ENCODE measurements at places on chromosomes 1 and 21.

DNA sequence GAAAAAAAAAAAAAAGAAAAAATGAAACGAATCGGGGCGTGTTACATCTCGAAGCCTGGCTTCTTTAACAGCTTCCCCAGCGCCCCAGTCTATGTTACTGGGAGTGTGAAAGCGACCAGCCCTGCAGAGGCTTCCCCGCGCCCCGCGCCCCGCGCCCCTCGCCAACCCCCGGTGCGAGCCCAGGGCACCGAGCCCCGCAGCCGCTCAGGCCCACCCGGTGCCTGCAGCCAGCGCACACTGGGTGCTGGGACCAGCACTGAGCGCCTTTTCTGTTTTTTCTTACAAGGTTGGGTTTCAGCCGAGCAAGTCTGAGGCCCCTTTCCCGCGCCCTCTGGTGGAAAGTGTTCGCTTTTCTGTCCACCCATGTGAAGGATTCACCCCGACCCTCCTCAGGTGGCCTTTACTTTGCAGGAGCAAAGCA is 42.1 kb upstream of the ZNF496 start:
- no peak for DNase-seq

DNA sequence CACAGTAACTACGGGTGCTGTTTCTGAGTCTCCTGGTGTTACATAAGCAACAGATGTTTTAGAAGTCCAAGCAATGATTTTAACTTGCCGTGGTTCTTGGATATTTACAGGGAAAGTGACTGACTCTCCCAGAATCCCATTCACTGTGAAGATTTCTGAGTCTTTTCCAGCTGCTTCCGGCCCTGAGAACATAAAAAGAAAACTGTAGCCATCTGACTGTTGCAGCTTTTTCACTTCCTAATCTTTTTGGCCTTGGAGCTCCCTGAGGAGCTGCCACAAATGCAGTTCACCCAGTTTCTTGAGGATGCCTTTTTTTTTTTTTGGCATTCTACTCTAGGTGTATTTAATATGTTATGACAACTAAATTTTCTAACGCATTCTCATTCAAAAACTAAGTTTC is 13.7 kb downstream of the CD84 start:
- no peak for DNase-seq

DNA sequence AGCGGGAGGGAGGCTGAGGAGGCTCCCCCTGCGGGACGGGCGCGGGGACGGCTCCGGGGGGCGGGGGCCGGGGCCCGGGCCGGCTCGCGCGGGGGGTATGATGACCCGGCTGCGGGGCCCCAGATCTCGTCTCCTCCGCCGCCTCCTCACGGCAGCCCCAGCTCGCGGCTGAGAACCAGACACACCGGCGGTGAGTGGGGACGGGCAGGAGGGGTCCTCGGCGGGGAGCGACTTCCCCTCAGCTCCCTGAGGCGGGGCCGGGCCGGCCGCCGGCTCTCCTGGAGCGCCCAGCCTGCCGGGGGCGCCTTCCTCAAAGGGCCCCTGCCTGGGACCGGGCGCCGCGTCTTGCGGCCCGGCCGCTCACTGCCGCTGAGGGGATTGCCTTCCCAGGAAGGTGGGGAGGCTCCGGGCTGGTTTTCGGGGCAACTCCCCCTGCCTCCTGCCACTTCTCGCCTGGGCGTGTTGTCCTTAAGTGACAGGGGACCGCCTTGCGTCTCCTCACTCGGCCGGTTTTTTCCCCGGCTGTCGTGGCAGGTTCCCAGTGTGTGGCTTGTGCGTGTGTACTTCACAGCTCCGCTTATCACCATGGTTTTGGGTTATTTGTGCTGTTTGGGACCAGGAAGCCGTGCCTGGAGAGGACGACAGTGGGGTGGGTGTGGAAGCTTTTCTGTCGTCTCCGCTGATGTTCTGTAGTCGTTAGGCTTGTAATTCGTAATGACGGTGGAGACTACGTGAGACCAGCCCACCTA is 800 bp downstream of the HIPK1 start:
- DNase-seq, result no peak

DNA sequence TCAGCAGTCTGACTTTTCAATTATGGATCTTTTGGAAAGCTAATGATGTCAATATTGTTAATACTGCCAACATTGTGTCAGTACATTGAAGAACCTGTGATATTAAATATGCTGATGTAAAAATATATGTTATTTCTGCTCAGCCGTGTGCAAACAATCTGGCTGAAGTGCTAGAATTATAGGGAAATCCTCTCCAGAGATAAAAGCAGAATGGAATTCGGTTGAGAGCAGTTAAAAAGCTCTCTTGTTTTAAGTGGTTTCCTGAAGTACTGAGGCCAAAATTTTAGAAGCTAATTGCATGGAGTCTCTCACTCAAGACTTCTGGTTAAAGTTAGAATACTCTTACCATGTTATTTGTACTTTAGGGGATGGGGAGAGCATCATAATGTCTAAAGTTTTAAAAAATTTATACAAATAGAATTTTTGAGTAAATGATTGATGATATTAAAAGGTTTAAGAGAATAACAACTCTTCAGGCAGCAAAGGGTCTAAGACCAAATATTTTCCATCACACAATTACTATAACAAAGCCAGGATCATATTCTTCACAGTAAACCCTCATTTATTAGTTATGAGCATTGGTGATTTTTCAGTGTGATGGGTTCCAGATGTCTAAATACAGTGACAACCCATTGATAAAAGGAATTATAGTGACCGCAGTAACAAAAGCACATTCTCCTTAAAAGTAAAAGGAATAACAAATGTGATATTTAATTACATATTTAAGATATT is 834.2 kb upstream of the CXADR start:
- peak; percentile 27 for DNase-seq

DNA sequence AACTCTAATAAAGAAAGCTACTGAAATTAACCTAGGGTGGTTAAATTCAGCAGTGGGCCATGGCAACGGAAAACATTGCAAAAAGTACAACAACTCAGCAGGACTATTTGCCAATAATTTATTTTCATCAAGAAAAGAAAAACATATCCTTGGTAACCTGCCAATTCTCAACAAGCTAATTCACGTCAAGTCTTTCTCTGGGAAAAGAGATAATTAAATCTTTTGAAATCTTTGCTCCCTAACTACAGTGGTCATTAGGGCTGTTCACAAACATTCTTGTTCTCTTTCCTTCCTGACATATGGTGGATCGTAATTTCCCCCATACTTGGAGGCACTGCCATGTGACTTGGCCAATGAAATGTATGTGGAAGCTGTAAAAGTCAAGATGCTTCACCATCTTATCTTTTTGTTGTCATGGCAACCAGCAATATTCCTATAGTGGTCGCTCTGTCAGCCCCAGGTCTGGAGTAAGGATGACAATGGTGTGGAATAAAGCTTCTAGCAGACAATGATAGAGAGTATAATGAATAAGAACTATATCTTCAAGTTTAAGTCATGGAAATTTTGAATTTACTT is 29.6 kb upstream of the ZNF326 start:
- DNase-seq, result peak; percentile 51

DNA sequence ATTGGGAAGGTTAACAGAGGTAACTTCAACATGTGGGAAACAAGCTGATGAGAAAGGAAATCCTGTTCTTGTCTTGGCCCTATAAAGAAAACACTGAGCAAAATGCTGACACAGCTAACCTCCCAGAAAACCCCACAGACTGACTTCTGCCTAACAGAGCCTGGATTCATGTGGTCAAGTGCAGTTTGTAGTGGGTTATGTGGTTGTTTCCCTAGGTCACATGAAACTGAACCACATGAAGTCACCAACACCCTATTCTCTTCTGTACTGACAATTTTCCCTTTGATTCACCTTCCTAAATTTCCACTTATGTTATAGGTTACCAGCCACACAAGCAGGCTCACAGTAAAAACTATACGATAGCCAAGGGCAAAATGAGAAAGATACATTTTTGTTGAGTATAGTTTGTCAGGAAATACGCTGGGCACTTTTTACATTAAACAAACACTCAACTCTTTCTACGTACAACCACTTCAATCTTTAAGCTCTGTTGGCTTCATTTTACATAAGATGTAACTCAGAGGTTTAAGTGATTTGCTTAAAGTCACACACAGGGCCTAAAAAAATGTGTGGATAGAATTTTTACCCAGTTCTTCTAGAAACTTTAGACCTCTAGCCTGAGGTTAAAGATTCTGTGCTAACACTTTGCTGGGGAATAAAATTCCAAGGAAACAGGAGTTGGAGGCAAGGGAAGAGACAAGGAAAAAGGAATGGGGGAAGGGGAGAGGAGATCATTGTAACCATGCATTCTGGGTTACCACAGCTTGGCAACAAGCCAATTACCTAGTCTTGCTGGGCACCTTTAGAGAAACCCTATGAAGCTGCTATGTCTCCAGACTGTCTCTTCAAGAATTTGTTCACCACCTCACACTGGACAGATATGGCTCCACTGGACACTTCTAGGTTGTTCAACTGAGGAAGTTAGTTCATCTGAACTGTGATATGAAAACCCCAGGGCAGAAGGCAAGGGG is 601.6 kb upstream of the USP24 start:
- no peak for DNase-seq

GRCh38 chr1:92754719-92755050 is 30.2 kb downstream of the EVI5 start:
- no peak for DNase-seq

GRCh38 chr21:34928637-34929036 is 120.5 kb downstream of the RUNX1 start:
- no peak for DNase-seq

GRCh38 chr1:11882814-11883538 is 24.2 kb upstream of the NPPB start:
- no peak for DNase-seq

GRCh38 chr1:61279570-61279969 is 197.2 kb downstream of the NFIA start:
- DNase-seq, result no peak

- DNase-seq, result no peak
Observed at GRCh38 chr1:41122851-41123518, 101.5 kb upstream of the SLFNL1 start.

DNA sequence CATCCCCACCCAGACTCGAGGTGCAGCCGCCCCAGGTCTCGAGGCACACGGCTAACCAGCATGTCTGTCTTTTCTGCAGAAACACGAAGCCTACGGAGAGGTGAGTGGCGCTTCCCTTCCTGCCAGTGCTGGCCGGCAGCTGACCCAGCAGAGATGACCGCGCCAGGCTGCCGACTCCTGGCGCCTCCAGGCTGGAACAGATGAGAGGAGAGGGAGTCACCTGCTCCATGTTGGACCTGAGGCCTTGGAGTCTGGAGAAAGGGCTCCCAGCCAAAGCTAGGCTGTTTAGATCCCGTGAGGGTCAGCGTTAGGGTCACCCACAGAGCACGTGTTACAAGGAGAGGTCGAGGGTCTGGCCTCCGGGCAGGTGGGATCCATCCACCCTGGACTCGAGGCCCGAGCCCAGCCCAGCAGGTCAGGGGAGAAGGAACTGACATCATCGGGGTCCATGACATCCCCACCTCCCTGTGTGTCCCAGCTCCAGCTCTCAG is 14.9 kb downstream of the COL6A2 start:
- DNase-seq, result no peak

DNA sequence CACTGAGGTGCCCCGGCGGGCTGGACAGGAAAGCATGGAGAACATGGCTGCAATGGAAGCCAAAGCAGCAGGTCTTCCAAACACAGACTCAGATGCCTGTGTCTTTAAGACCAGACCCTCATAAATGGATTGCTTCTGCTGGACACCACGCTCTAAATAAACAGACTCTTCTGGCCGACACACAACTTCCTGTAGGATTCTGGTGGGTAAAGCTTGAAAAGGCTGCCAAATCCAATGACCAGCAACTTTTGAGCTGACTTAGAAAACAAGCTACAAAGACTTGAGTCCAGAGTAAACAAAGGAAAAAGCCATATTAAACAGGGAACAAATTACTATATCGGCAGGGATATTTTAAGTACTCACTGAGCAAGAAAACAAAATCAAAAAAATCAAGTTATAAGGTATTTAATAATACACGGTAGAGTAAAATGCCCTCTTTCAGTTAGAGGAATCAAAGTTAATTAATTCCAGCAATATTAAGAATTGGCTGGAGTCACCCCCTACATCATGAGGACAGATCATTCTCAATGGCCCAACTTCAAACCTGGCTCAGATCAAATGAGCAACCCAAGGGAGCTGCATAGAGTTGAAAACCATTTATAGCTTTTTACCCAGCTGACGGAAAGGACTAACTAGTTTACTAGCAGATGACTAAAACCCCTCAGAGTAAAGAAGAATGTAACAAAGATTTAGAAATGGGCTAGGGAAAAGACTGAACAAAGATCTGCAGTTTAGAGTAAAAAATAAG is 102.4 kb downstream of the TGFBR3 start:
- no peak for DNase-seq

DNA sequence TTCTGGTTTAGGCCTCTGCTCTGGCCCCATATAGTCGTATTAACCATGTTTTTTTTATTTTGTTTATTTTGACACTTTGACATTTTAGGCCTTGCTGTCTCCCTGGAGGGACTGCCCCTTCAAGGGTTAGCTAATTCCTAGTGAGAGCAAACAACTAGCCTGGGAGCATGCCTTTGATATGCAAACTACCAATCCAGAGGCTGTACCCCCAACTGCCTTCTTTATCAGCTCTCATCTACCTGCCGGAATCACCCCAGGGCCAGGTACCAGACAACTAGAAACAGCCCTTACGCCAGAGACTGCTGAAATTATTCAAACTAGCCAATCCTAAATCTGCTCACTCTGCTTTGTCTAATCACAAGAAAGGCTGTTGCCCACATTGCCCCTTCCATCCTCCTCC is 13.0 kb upstream of the ST6GALNAC5 start:
- DNase-seq, result no peak

GRCh38 chr1:35340519-35340918 is 72.0 kb downstream of the ZMYM4 start:
- no peak for DNase-seq

GRCh38 chr21:25752416-25752815 is 17.6 kb downstream of the GABPA start:
- DNase-seq, result no peak

- no peak for DNase-seq
Observed at GRCh38 chr1:56028244-56028643, 551.1 kb downstream of the PLPP3 start.

DNA sequence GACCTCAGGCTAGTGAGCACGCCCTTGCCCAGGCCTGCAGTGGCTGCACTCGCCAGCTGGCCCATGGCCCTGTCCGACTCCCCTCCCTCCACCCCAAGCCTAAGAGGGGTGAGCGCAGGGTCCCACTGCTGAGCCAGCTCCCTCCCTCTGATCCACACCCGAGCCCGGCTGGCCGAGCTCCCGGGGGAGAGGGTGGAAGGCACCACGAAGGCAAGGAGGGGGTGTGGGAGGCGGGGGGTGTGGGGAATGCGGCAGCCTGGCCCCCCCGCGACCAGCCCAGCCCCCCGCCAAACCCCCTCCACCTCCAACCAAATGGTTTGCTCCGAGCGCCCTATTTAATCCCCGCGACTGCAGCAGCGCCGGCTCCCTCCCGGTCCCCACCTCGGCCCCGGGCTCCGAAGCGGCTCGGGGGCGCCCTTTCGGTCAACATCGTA is at the start of gene CADM3:
Gene CADM3 (plus strand): TSS at position 362 of the 434 bp plus-strand sequence. CDS start 151 bp downstream, outside the sequence.
- DNase-seq, result no peak

GRCh38 chr1:159851407-159851806 is 11.1 kb downstream of the VSIG8 start:
- no peak for DNase-seq

GRCh38 chr1:165050246-165050645 is 306.3 kb downstream of the LMX1A start:
- no peak for DNase-seq

- DNase-seq, result no peak
Observed at GRCh38 chr1:160739098-160739511, at the start of gene SLAMF7. TSS of gene SLAMF7 (plus strand) at chr1:160739247. CDS start at chr1:160739302, 55 bp downstream.

Data from NCI-H1417 treated with DMSO at 0.1 percent for 48 hours (cell line).